ENCODE measurements at places on chromosomes 7 and 10. TPM values are rescaled to one million over a fixed set of nuclear protein-coding genes. Genes with fewer than 3 reads are reported as not detected.

The RELN gene
- total RNA-seq = 0.97 TPM

GRCh38 chr7:142836426-142836825, 18.4 kb upstream of the EPHB6 start:
- no peaks in the 10 kb centered on the region for H3K4me1 ChIP-seq
- H3K27me3 ChIP-seq = peaks cover 4% of the 10 kb centered on the region
- no peak for DNase-seq
- no peaks in the 10 kb centered on the region for H3K36me3 ChIP-seq
- no peak overlapping the region for H3K27ac ChIP-seq

- no peaks in the 10 kb centered on the region for H3K27me3 ChIP-seq
- no peaks in the 10 kb centered on the region for H3K36me3 ChIP-seq
- H3K4me1 ChIP-seq = no peaks in the 10 kb centered on the region
- DNase-seq = no peak
These were observed 104.0 kb upstream of the ZEB1 start for GRCh38 chr10:31215052-31215451.

GRCh38 chr7:135486261-135486920, 23.5 kb downstream of the CNOT4 start:
- peaks cover 25% of the 10 kb centered on the region for H3K4me1 ChIP-seq
- peak overlapping the region; percentile 63 for H3K27ac ChIP-seq
- peak; percentile 69 for DNase-seq
- H3K36me3 ChIP-seq = no peaks in the 10 kb centered on the region

DNA sequence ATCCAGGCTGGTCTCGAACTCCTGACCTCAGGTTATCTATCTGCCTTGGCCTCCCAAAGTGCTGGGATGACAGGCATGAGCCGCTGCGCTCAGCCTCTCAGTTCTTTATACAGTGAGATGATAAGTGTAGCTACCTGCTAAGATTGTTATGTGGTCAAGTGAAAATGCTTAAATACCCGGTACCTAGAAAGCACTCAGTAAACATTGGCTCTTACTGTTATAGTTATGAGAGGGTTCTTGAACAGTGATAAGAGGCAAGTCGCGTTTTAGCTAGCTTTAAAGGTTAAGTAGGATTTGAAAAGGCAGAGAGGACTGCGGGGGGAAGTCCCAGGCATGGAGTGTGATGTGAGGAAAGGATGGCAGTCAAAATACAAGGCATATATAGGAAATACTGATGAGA, 4.5 kb downstream of the ZKSCAN1 start:
- peaks cover 22% of the 10 kb centered on the region for H3K4me1 ChIP-seq
- peaks cover 14% of the 10 kb centered on the region for H3K36me3 ChIP-seq
- no peak overlapping the region for H3K27ac ChIP-seq
- H3K4me3 ChIP-seq = no peak overlapping the region

DNA sequence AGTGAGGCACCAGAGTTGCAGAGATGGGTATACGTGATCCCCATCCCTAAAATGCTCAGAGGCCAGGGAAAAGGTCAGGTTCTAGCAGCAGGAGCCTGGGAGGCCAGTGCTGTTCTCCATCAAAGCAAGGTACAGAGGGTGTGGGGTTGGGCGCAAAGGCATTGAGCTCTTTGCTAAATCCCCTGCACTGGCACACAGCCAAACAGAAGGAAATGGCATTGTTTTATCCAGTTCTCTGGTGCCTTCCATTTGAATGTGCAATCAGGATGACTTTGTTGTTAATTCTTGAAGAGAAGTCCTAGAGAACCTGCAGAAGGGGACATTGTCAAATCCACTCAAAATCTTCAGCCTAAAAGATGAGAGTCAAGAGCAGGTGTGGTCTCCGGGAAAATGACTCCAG, 111.3 kb upstream of the CHST15 start:
- no peak overlapping the region for H3K4me3 ChIP-seq
- H3K27me3 ChIP-seq = no peaks in the 10 kb centered on the region
- no peak for DNase-seq

- H3K27me3 ChIP-seq = no peaks in the 10 kb centered on the region
- no peak overlapping the region for H3K27ac ChIP-seq
- DNase-seq = no peak
- no peaks in the 10 kb centered on the region for H3K36me3 ChIP-seq
These were observed 117.8 kb upstream of the ZMIZ1 start for GRCh38 chr10:78950656-78951587.

DNA sequence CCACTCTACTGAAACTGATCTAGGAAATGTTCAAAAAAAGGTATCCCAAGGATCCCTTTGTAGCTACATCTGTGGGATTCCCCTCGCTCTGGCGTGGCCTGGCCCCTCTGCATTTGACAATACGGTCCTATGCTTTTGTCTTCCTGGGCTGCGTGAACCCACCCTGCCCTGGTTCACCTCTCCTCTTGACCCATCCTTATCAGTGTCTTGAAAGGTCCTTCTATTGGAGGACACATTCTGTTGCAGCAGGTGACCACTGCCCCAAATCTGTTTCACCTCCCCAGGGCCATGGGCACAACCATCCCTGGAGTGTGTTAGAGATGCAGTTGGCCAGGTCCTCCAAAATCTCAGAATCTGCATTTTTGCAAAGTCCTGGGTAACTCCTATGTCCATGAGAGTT, 100.8 kb downstream of the EGFR start:
- no peak overlapping the region for H3K4me3 ChIP-seq
- no peaks in the 10 kb centered on the region for H3K36me3 ChIP-seq
- H3K27ac ChIP-seq = no peak overlapping the region
- no peak for DNase-seq
- no peaks in the 10 kb centered on the region for H3K27me3 ChIP-seq
- H3K4me1 ChIP-seq = peaks cover 25% of the 10 kb centered on the region

Data from GM23248 (cell line).